ENCODE measurements at places on chromosomes 2 and 18. TPM values are rescaled to one million over a fixed set of nuclear protein-coding genes. Genes with fewer than 3 reads are reported as not detected.

Gene PCARE
- not detected for total RNA-seq

Gene MLPH
- 50.7 TPM for total RNA-seq

Gene ATP6V1B1
- total RNA-seq = not detected

Gene UGT1A9
- 0.07 TPM for total RNA-seq

Gene SERPINB3
- total RNA-seq = not detected

Gene RMDN2
- 3.1 TPM for total RNA-seq

Gene PPP1R1C
- 5.2 TPM for total RNA-seq

Gene DSG2
- 0.34 TPM for total RNA-seq

Gene SULT1C4
- not detected for total RNA-seq

GRCh38 chr2:241844831-241845578 is 13.7 kb downstream of the PDCD1 start:
- no peak for DNase-seq

DNA sequence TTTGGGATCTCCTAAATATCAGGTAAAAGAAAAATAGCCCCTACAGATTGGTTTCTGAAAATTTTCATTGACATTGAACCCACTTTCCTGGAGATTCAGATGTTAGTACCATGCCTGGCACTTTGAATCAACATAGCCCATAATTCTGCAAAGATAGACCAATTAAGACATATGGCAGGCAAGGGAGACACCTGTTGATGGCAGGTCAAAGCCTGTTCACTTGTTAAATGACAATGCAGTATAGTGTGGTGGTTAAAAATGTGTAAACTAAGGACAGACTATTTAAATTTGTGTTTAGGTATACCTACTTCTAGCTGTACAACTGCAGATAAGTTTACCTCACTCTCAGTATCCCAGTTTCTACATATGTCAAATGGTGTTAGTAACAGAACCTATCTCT is 178.1 kb upstream of the MMADHC start:
- no peak for DNase-seq

DNA sequence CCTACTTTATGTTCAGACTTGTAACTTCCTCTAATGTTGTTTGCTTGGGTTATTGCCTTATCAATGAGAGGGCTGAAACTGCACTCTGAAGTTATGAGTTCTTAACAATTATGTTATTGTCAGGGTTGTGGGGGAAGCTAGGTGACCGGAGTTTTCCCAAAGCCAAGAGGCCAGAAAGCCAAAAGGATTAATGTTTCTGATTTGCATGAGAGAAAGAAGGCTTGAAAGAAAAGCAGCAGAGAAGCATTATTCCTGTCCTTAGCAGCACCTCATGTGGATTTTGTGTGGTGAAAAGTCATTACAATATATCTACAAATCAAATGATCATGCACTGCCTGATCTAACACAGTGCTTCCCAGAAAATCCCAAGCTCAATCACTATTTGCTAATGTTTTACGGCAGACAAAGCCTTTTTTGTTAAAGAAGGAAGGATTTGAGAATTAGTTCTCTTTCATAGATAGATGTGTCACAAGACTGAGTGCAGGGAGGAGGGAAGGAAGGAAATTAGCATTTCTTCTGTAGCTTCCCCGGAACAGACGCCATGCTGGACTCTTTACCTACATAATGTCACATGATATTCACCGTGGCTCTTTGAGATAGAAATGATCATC is 203.2 kb downstream of the ALK start:
- DNase-seq = no peak

DNA sequence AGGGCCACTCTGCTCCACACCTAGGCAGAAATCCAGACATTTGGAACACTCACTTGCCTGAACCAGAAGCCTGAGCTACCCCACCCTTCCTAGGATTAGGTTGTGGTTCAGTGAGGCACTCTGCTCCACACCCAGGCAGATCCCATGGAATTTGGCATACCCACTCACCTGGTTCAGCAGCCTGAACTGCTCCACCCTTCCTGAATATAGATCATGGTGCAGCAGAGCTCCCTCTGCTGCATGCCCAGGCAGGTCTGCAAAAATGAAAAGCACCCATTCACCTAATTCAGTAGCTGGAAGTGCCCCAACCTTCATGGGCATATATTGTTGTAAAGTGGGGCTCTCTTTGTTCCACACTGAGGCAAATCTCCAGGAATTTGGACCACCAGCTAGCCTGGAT is 185.1 kb upstream of the CNTNAP5 start:
- DNase-seq = no peak

- DNase-seq = no peak
Observed at GRCh38 chr2:40346535-40347354, 105.1 kb downstream of the SLC8A1 start.

DNA sequence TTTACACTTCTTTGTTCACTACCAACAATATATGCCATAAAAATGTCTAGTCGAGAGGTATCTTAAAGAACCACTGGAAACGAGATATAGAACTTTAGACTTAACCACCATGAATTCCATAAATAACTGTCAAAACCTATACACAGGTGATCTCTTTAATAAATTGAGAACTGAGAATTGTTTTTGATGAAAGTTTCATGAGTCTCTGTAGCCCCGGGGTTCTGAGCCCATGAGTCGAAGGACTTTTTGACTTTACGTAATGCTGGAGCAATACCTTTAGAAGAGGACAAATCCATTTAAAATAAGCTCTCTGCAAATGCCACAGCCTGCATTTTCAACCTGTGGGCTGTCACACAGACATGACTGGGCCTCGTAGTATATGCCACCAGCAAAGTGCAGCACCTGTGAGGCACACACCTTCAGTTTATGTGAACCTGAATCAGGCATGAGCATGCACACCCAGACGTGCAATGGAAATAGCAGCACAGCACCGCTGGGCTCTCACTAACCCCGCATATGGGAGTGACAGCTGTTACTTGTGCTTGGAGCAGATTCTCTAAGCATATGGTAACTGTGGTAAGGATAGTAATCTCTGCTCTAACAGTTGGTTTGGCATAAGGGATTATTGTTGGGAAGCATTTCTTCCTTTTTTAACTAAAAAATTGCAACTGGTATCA is 383.2 kb downstream of the SOCS6 start:
- DNase-seq = no peak

- DNase-seq = no peak
Observed at GRCh38 chr18:79581911-79582310, 97.7 kb upstream of the CTDP1 start.

- DNase-seq = no peak
Observed at GRCh38 chr2:240431271-240431660, 4.2 kb upstream of the GPC1 start.

DNA sequence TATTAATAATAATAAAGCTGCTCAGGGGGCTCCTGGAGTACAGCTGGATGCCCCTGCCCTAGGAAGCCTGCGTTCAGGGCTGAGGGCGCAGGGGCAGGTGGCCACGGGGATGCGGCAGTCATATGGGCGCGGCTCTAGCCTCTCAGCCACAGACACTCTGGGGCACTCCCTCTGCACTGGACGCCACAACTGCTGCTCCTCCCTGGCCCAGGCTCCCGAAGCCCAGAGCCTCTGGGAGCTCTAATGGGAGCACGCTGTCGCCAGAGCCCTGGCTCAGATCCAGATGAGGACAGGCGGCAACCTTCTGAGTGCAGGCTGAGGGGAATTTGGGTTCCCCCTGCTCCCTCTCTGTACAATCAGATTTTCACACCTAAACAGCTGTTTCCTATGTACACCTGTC is 93.6 kb downstream of the MTCL1 start:
- peak; percentile 51 for DNase-seq

DNA sequence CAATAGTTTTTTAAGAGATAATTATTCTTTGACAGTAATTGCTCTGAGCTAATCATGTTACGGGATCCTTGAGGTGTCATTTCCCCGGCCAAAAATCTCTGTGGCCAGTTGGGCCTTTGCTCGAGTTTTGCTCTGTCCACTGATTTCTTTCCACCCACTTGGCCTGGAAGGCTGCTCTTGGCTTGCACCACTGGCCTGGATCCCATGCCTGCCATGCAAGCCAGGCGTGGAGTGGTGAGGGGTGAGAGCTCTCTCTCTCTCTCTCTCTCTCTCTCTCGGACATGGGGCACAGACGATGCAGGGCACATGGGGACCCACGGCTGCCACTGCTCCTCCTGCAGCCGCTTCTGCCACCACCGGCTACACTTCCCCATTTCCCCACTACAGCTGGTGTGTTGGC is 853.0 kb upstream of the GCFC2 start:
- DNase-seq = no peak

DNA sequence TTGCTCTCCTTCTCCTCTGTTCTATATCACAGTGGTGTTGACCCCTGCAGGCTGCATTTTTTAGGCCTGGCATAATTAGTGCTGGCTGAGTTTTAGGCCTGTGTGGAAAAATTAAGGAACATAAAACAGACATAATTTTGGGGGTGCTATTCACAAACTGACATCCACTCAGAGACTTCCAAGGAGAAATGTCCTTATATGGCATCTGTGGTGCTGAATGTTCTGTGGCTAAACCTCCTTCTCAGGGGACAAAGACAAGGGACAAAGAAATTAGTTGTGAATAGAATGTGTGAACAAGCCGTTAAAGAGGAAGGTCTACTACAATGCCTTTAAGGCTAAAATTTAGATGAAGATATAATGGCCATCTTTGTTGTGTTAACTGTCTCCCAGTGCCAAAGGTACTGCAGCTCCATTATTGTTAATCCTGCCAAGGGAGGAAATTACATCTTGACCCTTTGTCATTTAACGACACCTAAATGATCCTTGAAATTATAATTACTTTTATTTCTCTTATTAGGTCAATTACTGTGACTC is 870.0 kb upstream of the CHAC2 start:
- no peak for DNase-seq

DNA sequence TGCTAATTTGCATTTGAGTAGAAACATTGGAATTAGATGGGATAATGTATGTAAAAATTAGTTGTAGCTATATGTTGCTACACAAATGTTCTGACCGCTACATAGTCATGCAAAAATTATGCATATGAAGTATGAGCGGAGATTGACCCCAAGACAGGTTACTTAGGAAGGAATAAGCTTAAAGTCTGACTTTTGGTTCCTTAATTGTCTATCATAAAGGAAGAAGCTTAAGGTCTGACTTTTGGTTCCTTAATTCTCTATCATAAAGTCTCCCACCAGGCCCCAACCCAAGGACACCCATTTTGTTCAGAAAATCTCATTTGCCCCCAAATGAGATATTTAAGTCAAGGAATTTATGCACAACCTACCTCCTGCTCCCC is 106.5 kb downstream of the EVA1A start:
- DNase-seq = no peak

GRCh38 chr2:14693874-14694273 is 61.4 kb downstream of the LRATD1 start:
- DNase-seq = no peak

DNA sequence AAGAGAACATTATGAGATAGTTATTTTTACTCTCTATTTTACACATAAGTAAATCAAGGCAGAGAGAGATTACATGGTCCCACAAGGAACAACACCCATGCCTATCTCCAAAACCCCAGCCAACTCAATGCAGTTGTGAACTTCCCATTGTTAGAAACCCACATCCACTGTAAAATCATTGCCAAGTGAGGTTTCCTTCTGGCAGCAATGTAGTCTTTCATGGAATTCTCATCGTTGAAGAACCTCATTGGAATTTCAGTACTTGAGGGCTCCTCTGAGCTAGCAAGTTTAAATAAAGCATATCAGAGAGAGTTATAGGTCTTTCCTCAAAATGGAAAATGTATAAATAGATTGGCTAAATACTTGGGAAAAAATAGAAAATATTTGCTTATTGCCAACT is 105.2 kb downstream of the RAD51AP2 start:
- DNase-seq = no peak

DNA sequence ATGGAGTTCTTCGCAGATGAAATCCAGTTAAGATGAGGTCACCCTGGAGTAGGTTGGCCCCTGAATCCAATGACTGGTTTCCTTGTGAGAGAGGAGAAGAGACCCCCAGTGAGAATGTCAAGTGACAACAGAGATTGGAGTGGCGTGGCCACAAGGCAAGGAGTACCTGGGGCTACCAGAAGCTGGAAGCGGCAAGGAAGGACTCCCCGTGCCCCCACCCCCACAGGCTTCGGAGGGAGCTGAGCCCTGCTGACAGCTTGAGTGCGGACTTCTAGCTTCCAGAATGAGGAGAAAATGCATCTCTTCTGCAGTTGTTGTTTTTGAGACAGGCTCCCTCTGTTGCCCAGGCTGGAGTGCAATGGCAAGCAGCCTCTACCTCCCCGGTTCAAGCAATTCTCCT is 78.0 kb upstream of the HPCAL1 start:
- no peak for DNase-seq

GRCh38 chr18:12742453-12742852 is 39.6 kb downstream of the PSMG2 start:
- DNase-seq = peak; percentile 59

GRCh38 chr2:96146881-96147592 is 1.8 kb upstream of the DUSP2 start:
- DNase-seq = peak; percentile 96

GRCh38 chr2:104854498-104855220 is 744 bp downstream of the POU3F3 start:
- DNase-seq = no peak

GRCh38 chr2:221399183-221399582 is 172.9 kb downstream of the EPHA4 start:
- no peak for DNase-seq

- DNase-seq = no peak
Observed at GRCh38 chr2:69041214-69041613, 28.2 kb downstream of the ANTXR1 start.

DNA sequence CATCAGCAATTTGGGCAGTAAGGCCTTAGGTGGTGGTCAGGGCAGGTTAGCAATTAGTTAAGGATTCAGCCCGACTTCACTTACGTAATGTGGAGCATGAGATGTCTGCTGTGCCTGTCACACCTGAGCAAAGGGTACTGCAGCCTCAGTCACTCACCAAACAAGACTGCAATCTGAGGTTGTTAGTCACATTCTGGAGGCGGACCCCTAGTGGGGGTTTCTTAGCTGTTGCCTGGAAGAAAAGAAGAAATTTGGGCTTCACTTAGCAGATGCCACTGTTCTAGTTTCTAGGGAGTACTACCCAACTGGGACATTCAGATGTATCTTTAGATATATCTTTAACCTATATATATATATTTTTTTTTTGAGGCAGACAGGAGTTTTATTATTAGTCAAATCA is 529.9 kb downstream of the SLC4A3 start:
- no peak for DNase-seq

DNA sequence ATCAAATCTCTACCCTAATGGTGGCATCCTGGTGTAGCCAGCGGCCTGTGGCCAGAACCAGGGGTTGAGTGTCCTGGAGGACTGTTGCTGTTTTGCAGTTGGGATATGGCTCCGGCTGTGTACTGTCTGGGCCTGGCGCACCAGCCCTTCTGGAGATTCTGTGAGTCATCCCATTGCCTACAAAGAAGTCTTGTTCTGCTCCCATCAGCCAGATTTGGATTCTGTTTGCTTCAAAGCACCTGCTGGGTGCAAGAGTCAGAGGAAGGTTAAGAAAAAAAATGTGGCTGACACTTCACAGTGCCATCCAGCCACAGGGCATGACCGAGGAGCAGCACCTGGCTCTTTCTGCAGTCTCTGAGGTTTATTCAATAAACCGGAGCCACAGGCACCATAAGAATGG is 41.0 kb upstream of the ASAP2 start:
- DNase-seq = peak; percentile 66
